ENCODE measurements at places on chromosomes 13 and 19. TPM values are rescaled to one million over a fixed set of nuclear protein-coding genes. Genes with fewer than 3 reads are reported as not detected.

GRCh38 chr19:10461047-10461949 is 41.0 kb downstream of the PDE4A start:
- peak; percentile 81 for DNase-seq

DNA sequence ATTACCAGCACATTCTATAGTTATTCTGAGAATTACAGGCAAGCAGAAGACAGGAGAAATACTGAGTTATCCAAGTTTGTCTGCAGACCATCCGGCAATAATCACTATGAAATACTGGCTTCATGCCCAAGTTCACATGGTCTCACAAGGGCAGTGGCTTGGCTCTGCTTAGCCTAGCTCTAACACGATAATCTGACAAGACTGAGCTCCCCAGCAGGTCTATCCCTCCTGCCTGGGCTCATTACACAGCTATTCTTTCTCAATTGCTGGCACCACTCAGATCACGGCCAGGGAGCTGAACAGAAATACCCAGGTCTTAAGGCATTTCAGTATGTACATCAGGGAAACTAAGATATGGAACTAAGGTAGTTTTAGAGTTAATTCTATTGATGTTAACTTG is 361.6 kb upstream of the PCDH20 start:
- DNase-seq: no peak

- no peak for DNase-seq
Observed at GRCh38 chr19:2045501-2046045, 5.5 kb downstream of the MKNK2 start.

DNA sequence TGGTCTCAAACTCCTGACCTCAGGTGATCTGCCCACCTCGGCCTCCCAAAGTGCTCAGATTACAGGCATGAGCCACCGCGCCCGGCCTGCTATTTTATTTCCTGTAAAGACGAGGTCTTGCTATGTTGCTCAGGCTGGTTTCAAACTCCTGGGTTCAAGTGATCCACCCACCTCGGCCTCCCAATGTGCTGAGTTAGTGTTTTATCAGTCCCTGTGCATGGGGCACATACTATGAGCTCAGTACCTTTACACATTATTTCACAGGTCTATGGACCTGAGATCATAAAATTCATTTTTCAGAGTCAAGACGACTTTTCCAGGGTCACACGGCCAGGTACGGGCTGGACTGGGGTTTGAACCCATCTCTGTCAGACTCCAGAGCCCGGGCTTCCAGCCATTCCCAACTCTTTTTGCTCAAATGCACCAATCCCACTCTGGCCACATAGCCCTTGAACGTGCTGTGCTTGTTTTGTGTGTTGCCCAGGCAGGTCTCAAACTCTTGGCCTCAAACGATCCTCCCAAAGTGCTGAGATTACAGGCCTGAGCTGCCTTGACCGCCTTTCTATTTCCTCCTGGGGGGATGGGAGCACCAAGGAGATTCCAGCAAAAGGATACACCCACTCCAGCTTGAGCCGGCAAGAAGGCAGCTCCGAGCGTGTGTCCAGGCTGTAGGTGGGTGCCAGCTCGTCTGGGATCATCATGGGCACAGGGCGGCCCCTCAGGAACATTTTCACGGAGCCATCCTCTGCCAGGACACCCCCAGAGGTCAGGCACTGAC is 1.1 kb downstream of the EML2 start:
- DNase-seq: peak; percentile 62

- DNase-seq: peak; percentile 19
Observed at GRCh38 chr19:57934820-57935665, at the start of gene ZNF418. Gene ZNF418 (minus strand): TSS chr19:57935402. CDS start chr19:57933822, 1,580 bp downstream.

- DNase-seq: no peak
Observed at GRCh38 chr13:48492096-48492440, 40.8 kb downstream of the RCBTB2 start.

GRCh38 chr13:46983881-46984280 is 87.0 kb upstream of the HTR2A start:
- no peak for DNase-seq

GRCh38 chr19:20078581-20079031 is 806 bp downstream of the ZNF90 start:
- no peak for DNase-seq

GRCh38 chr19:46620716-46621115 is 4.2 kb downstream of the PTGIR start:
- no peak for DNase-seq

DNA sequence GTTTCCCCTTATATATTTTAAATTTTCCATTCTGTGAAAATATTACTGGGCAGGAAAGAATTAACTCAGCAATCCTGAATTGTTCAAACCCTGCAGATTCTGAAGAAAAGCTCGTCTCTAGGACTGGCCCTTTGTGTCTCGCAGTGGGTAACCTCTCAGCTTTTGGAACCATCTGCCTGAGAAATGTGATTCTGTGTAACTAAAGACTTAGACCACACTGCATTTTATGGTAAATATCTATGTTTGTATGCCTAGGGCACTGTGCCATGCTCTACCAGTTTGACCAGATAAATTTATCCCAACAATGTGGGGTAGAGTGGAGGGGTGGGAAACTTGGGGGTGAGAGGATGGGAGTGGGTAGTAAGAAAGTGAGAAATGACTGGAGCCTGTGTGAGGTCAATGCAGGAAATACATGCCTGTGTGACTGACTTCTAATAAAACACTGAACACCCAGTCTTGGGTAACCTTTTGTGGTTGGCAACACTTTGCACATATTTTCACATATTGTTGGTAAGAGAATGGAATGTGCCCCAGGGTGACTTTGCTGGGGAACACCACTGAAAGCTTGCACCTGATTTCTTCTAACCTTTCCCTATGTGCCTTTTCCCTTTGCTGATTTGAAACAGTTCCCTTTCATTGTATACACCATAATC is 1181.9 kb downstream of the OLFM4 start:
- DNase-seq: no peak

DNA sequence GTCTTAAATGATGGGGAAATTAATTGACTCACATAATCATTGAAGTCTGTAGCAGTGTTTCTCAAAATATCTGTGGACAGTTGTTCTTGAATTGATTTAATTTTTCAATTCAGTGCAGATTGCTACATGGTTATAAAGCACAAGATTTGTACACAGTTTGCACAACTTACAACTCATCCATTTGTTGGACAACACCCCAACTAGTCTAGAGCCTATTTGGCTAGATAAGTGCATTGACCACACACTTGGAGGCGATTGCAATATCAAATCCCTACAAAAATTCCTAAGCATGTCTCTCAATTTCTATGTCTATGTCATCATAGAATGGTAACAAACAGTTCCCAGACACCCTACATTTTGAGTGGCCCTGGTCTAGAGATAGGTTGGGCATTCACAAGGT is 48.0 kb upstream of the IPO5 start:
- no peak for DNase-seq

GRCh38 chr13:43085545-43085944 is 62.2 kb downstream of the DNAJC15 start:
- peak; percentile 8 for DNase-seq

GRCh38 chr19:54967611-54968010 is 1.4 kb downstream of the NLRP2 start:
- DNase-seq: no peak

DNA sequence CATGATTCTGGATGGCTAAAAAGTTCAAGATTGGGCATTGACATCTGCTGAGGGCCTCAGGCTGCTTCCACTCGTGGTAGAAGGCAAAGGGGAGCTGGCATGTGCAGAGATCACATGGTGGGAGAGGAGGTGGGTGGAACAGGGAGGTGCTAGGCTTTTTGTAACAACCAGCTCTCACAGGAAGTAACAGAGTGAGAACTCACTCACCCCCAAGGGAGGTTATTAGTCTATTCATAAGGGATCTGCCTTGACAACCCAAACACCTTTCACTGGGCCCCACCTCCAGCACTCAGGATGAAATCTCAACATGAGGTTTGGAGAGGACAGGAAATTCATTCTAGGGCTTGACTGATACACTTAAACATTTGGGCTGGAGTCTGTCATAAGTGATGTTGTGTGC is 197.7 kb upstream of the RNF113B start:
- DNase-seq: no peak

GRCh38 chr19:6740589-6741343 is 1.3 kb downstream of the TRIP10 start:
- DNase-seq: peak; percentile 27

Gene ZNF441
- polyA plus RNA-seq: not detected

Gene TNFRSF19
- polyA plus RNA-seq: 1.8 TPM

Gene PRDX2
- polyA plus RNA-seq: 0.91 TPM

Gene KASH5
- 0.17 TPM for polyA plus RNA-seq

Gene ZNF665
- polyA plus RNA-seq: not detected

Gene VN1R2
- polyA plus RNA-seq: not detected

Gene ONECUT3
- 0.01 TPM for polyA plus RNA-seq

Gene CCL25
- not detected for polyA plus RNA-seq

Gene NANOS3
- polyA plus RNA-seq: 1.2 TPM

Gene NCR1
- polyA plus RNA-seq: not detected

Measured in A549 (cell line).